ENCODE measurements at places on chromosomes 2 and 18.
A peak's percentile ranks its signal among the peaks of the same experiment; 100 is the strongest.

DNA sequence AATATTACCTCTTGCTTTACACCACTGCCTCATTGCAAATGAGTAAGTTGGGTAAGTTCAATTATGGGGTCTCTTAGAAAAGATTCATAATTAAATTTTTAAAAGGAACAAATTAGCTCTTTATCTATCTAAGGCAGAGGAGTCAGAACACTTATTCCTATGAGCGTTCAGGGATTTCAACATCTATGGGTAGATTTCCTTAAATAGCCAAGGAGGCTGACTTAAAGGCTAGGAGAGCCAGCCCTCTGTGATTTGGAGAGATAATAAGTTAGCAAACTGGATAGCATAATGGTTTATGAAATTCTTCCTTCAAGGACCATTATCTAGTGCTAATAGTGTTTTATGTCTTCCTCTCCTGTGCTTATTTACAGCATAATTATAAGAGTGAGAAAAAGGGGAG is 387.7 kb downstream of the STK39 start:
- DNase-seq, result no peak

DNA sequence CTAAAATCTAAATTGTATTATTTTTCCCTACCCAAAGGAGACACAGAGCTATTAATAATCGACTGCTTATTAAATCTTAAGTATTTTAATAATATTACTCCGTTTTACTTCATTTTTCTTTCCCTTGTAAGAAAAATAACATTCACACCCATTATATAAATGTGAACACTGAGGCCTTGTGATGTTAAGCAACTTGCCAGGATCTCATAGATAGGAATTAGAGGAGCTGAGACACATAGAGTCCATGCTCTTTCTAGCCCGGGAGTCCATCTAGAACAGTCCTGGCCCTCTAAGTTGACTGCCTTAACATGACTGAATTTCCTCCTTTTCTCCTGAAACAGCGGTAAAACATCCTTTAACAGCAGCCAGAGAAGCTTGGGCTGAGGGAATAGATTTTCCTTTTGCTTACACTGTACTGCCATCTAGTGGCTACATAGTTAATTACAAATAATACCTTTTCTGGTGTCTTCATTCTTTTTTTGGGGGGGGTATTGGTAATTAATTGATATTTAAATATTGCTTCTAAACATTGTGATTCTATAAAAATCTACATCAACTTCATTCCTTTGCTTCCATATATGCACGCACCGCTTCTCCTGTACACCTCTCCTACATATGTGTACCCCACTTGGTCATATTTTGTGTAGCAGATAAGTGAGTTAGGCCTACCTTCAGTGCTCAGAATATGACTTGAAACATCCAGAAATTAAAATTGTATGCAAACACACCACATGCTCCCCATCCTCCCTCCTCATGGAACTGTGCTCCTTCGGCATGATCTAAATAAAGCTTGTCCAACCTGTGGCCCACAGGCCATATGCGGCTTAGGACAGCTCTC is 125.8 kb upstream of the HNMT start:
- DNase-seq, result peak; percentile 42

DNA sequence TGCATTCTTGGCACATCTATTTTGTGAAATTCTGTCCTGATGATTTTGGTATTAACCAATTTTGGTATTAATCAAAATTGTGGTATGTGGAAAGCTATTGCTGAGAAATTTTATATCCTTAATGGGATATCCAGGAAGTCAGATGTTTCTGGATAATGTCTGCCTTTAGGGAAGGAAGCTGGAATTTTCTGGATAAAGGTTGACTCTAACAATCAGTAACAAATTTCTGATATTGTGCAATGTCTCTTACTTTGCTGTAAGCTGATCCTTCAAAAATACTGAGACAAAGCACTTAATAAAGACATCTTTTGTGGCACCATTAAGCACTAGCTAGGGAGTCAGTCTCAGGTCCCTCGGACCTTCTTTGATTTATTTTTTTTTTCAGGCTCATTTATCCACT is 100.8 kb upstream of the UGP2 start:
- DNase-seq, result no peak

DNA sequence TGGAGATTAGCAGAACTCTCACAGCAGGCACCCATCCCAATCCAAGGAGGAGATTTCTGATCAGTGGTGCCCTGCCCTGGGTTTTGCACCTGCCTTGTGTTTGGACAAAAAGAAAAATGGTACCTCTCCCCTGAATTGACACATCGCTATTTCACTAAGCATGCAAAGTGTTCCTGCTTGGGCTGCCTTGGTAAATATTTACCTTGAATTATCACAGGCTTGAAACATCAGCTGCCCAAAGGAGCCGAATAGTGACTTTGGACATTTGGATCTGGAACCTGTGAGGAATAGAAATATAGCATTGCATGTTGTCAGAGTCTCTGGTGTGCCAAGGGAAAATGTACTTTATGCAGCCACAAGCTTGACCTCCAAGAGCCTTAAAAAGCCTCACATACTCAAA is 926.4 kb upstream of the FANCL start:
- DNase-seq, result no peak

- no peak for DNase-seq
Measured at GRCh38 chr18:42915299-42915698, 200.2 kb downstream of the RIT2 start.

DNA sequence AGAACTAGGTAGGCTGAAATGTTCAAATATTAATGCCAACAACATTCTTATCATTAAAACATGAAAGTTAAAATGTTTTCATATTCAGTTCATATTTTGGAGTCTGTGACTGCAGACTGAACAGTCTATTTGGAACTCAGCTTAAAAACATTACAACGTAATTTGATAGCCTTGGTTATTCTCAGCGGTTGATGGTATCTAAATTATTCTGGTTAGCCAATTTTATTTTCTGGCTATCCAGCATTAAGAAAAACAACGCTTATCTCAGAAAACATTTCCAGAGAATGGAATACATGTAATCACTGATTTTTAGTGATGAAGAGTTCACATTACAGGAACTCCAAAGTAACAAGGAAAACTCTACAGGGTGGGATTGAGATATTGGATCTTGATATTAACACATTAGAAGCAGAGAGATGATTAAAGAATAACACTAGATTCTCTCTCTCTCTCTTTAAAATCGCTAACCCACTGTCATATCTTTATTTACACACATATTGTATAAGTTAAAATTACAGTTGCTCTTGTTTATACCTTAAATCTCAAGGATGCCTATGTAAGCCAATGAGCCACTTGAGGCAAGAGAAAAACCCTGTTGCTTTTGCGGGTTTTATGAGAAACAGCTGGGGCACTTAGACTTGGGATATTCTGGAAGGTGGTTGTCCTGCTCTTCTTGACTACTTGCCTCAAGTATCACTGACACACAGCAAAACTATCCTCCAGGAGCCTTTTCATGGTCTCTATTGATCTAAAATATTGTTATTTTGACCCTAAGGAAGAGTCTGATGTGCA is 84.9 kb downstream of the ICOS start:
- DNase-seq, result no peak

- DNase-seq, result no peak
Measured at GRCh38 chr2:175233135-175233719, 51.7 kb upstream of the ATP5MC3 start.

DNA sequence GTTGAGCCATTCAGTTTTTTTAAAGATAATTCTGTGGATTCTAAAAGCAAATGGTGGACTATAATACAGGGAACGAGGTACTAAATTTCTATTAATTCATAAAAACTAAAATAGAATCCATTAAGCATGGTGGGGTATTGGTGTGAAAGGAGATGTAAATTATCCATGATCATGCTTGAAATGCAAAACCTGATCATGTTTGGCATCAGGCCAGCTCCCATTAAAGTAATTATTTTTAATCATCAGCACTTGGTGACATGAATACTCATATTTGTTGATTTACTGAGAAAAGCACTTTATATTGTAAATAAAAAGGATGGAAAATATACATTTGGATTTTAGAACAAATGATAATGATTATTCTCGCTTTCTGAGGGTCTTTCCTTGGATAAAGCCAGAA is 232.3 kb upstream of the MEIS1 start:
- no peak for DNase-seq

DNA sequence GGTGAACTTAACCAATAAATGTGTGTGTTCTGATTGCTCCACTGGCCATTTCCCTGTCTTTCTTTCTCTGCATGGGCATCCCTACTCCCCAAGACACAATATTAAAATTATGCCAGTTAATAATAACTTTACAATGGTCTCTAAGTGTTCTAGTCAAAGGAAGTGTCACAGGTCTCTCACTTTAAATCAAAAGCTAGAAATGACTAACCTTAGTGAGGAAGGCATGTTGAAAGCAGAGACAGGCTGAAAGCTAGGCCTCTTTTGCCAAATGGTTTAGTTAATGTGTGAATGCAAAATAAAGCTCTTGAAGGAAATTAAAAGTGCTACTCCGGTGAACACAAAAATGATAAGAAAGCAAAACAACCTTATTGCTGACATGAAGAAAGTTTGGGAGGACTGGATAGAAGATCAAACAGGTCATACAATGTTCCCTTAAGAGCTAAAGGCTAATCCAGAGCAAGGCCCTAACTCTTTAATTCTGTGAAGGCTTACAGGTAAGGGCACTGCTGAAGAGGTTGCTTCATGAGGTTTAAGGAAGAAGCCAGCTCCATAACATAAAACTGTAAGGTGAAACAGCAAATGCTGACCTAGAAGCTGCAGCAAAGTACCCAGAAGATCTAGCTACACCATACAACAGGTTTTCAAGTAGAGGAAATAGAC is 44.0 kb upstream of the ARHGAP15 start:
- DNase-seq, result no peak

DNA sequence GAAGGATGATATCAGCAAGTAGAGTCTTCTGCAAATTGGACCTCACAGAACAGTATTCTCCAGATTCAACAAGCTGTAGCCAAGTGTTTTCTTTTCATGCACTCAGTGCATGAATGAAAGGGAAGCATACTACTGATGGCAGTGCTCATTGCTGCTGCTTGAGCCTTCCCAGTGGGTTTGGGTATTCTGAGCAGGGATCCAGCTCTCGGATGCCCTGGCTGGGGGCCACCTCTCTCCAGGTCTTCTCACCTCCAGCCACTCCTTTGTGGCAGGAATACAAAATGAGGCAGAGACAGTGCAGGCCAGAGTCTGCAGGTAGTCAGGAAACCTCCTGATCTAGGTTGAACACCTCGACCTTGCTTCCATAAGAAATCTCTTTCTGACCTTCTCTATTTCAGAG is 390.4 kb upstream of the CELF4 start:
- DNase-seq, result no peak

DNA sequence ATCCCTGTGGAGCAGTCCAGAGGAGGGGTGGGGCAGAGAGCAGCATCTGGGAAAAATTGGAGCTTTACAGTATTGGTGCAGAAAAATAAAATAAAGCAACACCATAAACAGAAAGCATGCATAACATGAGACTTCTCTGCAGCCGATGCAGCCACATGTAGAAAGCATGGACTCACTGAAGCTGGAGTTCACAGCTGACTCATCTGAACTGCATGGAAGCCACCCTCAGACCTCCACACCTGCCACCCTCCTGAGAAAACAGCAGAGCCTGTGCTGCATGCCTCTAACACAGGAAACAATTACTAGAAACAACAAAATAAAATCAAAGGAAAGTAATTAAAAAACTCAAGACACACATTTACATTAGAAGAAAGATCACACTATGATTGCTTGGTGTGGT is 169.4 kb upstream of the ALKAL2 start:
- no peak for DNase-seq

DNA sequence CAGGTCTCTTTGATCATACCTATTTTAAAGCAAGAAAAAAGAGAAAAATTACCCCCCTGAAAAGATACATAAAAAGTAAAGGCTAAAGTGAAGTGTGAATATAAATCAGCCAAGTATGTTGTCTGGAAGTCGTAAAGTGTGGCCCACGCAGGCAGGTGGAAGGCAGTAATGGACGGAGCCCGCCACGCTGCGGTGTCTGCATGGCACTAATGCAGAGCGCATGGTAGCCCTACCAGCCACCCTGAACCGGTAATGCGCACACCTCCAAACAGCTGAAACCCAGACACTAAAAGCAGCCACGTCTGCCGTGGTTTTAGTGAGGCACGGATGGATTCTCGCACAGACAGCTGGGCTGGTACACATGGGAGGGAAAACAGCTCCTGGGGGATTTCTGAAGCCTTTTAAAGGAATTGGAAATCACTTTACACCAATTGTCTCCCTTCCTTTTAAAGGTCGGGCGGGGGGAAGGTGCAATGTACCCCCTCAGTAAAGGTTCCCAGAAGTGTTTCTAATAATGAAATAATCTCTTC is 615.2 kb downstream of the CNTNAP5 start:
- DNase-seq, result no peak

DNA sequence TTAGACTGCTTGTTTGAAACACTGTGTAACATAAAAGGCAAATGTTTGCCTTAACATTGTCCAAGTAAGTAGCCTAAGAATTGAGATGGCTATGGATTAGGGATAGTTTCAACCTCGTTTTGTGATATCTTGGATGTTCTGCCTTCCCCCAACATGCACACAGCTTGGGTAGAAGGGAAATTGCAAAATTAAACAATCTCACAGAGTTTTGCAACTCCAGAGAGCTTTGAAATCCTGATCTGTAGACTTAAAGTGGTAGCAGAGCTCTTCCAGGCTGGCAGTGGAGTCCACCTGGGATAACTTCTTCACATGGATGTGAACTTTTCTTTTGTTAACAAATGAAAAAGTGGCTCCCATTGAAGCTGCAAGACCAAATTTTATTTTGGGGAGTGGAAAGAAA is 59.6 kb downstream of the CHRNA1 start:
- no peak for DNase-seq

DNA sequence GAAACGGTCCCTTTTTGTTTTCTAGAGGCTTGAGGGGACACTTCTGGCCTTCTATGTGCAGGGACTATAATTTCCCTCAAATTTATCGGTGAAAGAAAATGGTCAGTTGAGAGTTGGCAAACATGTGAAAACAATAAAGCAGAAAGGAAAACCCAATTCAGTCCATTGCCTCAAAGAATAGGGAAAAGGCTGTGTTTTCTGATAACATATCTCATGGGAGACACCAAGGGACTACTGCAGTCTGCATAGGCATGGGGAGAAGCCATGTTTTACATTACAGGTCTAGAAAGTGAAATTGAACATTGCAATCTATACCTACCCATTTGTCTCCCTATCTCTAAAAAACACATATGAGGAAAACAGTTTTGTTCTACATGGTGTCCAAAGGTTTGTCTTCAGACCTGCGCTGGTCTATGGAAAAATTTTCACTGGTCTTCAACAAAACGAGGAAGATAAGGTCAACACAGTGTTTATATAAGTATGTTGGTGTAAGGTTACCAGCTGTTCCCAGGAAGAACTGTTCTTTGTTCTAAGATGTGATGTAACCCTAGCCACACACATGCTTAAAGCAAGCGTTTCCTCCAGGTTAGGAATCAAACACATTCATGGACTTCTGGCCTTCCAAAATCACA is 179.7 kb downstream of the MREG start:
- DNase-seq, result no peak

DNA sequence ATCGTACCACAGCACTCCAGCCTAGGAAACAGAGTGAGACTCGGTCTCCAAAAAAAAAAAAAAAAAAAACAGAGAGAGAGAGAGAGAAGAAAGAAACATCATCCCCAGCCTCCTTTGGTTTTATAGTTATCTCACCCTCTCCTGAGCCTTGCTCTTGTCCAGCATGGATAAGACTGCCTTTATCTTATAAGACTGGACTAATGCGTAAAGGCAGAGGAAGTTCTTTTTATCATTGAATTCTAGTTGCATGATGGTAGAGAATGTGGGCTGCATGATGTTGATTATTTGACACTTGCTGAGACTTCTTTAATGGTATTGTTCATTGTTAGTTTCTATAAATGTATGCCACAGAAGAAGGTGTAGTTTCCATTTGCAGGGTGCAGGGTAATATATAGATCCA is 124.4 kb downstream of the ZBTB7C start:
- no peak for DNase-seq
